ENCODE measurements at places on chromosomes 5 and 9. TPM values are rescaled to one million over a fixed set of nuclear protein-coding genes. Genes with fewer than 3 reads are reported as not detected.

THBS4 gene
- total RNA-seq = 0.31 TPM

PCDHGA10 gene
- total RNA-seq = 0.67 TPM

RNF224 gene
- not detected for total RNA-seq

SELENOP gene
- not detected for total RNA-seq

SH3PXD2B gene
- 0.08 TPM for total RNA-seq

CDK9 gene
- total RNA-seq = 119 TPM

FBP1 gene
- total RNA-seq = 1.4 TPM

DCAF12 gene
- 36.5 TPM for total RNA-seq

PCDHGB3 gene
- total RNA-seq = 0.71 TPM

KIAA0825 gene
- 5.2 TPM for total RNA-seq

PHYHD1 gene
- 0.24 TPM for total RNA-seq

RECK gene
- total RNA-seq = 7.0 TPM

SLC45A2 gene
- total RNA-seq = not detected

ZMAT2 gene
- total RNA-seq = 62.1 TPM

AQP7 gene
- not detected for total RNA-seq

FGFR4 gene
- 1.9 TPM for total RNA-seq

MSX2 gene
- total RNA-seq = not detected

IFNA7 gene
- not detected for total RNA-seq

MBLAC2 gene
- 4.9 TPM for total RNA-seq

OR1N1 gene
- not detected for total RNA-seq

OR1L8 gene
- not detected for total RNA-seq

PCDHGA1 gene
- 0.07 TPM for total RNA-seq

OTULINL gene
- 10.7 TPM for total RNA-seq

ZNF483 gene
- 2.8 TPM for total RNA-seq

PCDHGB2 gene
- 0.47 TPM for total RNA-seq

NEUROG1 gene
- not detected for total RNA-seq

FRMPD1 gene
- not detected for total RNA-seq

CCL28 gene
- total RNA-seq = 4.8 TPM

POU5F2 gene
- total RNA-seq = 4.9 TPM

WDR31 gene
- 0.83 TPM for total RNA-seq

PCDHA2 gene
- not detected for total RNA-seq

OLFM1 gene
- total RNA-seq = not detected

CDC20B gene
- total RNA-seq = not detected

SYNPO gene
- total RNA-seq = 1.0 TPM

SPINK13 gene
- not detected for total RNA-seq

CARTPT gene
- not detected for total RNA-seq

RNF208 gene
- 1.4 TPM for total RNA-seq

TIMD4 gene
- total RNA-seq = 8.6 TPM

KCNT1 gene
- not detected for total RNA-seq

TBC1D9B gene
- total RNA-seq = 114 TPM

MAMDC2 gene
- total RNA-seq = not detected

ITK gene
- 153 TPM for total RNA-seq

SLC25A2 gene
- 2.2 TPM for total RNA-seq

CORO2A gene
- 1.8 TPM for total RNA-seq

SHOC1 gene
- not detected for total RNA-seq

PCDH1 gene
- 1.8 TPM for total RNA-seq

NDUFAF2 gene
- 29.3 TPM for total RNA-seq

PDLIM7 gene
- 39.1 TPM for total RNA-seq

Measured in natural killer cell treated with Interleukin-12 subunit alpha and Interleukin-12 subunit beta and Interleukin-15 and Interleukin-18, amount 100 ng/mL, for 72 hours (primary cell).